Common myeloid progenitor, CD34-positive (primary cell): ENCODE measurements at places on chromosomes 1 and 21.

DNA sequence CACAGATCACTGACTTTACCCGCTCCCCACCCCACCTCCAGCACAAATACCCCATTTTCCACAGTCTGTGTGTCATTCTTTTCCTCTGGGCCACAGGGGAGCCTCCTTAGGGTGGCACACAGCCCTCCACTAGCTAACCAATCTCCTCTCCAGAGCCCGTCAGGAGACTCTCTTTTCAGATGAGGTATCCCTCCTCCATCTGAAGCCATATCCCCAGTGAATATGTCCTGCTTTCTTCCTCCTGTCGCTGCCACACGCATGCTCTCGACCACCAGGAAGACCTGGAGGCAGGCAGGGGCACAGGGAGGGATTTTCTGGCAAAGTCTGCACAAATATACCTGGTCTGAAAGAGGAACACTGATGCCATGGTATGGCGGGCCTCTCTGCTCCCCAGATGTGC is 635 bp downstream of the ZNF648 start:
- no peak for DNase-seq

- no peak for DNase-seq
These were observed 147.9 kb downstream of the MAGI3 start for GRCh38 chr1:113538225-113538624.

GRCh38 chr1:85681087-85681486 is 27.1 kb downstream of the ZNHIT6 start:
- peak; percentile 3 for DNase-seq

GRCh38 chr1:58435376-58435775 is 111.2 kb downstream of the OMA1 start:
- DNase-seq = no peak

DNA sequence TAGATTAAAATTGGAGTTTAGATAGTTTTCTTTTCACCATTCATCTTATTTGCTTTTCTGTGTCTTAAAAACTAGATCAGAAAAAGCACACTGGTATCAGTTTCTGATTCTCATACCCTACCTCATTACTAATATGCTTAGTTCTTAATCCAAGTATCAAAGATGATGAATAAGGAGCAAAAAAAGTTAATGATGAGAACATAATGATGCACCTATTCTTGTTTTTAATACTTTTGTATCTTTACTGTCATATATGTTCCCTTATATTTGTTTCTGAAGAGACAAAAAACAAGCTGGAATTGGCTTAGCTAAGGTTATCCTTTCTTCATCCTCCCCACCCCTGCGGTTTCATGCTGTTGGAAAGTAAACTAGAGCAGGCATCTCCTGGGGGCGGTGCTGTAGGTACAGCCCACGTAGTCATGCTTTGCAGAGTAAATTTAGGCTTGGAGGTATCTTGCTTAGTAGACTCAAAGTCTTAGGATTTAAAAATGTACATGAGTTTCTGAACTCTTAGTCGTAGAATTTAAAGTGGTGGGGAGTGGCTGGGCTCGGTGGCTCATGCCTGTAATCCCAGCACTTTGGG is 16.4 kb downstream of the CNIH4 start:
- no peak for DNase-seq

DNA sequence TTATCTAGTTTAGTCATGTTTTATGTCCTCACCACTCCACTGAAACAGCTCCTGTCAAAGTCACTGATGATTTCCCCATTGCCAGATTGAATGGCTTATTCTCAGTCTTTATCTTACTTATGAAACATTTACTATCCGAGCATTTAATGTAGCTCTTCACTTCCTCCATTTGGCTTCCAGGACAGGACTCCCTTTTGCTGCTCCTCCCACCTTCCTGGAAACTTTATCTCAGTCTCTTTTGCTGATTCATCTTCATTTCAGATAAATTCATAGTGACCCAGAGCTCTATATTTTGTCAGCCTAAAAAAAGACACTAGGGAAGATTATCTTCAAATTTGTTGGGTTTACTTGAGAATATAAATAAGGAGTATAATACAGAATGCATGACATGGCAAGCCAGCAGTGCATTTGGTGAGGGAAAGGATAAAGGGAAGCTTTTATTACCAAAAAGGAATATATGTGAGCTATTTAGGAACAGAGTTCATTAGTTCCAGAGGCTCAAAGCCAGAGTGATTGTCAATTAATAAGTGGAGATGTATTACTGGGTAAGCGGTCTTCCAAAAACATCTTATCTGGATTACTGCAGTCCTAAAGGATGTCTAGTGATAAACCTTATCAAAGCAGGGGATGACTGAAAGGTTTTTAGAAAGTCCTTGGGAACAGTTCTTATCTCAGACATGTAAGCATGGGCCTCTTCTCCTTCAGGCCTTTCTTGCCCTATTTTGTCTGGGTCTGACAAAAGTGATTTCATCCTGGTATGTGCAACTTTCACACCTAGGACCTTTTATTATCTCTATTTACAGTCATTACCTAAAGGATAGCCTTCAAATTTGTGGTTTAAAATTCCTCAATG is 25.6 kb downstream of the IL23R start:
- no peak for DNase-seq

GRCh38 chr21:24027396-24027795 is 1579.9 kb downstream of the MRPL39 start:
- DNase-seq = no peak
